ENCODE measurements at places on chromosomes 6 and 20.
A peak's percentile ranks its signal among the peaks of the same experiment; 100 is the strongest.

GRCh38 chr20:19973961-19974629 is 43.1 kb upstream of the NAA20 start:
- DNase-seq, result peak; percentile 84

DNA sequence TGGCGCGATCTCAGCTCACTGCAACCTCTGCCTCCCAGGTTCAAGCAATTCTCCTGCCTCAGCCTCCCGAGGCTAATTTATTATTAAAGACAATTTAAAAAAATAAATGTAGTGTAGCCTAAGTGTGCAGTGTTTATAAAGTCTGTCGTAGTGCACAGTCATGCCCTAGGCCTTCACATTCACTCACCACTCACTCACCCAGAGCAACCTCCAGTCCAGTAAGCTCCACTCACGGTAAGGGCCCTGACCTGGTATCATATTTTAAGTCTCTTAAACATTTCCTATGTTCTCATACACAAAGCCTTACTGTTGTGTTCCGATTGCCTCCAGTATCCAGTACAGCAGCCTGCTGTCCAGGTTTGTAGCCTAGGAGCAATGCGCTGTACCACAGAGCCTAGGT is 168.2 kb upstream of the FOXQ1 start:
- DNase-seq, result no peak

DNA sequence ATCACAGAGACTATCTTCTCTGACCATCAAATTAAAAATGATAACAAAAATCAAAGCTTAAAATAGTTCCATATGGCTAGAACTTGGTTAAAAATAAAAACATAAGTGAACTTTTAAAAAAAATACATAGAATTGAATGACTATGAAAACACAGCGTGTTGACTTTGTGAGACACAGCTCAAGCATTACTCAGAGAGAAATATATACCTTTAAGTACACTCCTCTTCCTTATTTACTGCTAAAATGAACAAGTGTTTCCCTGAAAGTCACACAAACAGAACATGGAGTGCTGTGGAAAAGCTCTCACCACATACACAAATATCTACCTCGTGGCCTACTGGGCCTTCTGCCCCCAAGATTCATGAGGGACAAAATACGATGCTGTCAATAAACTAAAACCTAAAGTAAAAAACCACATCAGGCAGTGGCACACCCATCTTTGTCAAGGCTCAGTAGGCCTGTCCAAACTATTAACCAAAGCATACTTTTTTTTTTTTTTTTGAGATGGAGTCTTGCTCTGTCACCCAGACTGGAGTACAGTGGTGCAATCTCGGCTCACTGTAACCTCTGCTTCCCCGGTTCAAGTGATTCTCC is 7.5 kb downstream of the FAXC start:
- no peak for DNase-seq

GRCh38 chr20:25272223-25273000 is 24.5 kb downstream of the PYGB start:
- DNase-seq, result no peak

GRCh38 chr20:53606364-53606985 is 12.8 kb upstream of the ZNF217 start:
- DNase-seq, result no peak

- DNase-seq, result peak; percentile 100
These were observed 229.4 kb downstream of the ALDH8A1 start for GRCh38 chr6:134720353-134721059.

DNA sequence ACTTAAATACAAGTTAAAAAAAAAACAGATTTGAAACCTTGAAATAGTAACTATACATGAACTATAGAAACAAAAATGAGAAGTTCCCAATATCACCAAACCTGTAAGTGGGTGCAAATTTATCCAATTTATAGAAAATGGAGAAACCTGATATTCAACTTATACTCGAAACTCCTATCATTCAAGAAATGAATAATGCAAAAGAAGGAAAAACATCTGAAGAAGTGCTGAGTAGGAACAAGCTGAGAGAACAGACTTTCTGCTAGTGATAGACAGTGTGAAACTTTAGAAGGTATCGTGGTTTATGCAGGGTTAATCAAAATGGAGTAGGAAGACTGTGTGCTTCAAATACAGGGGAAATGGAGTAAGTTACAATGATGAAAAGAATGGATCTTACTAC is 4.5 kb downstream of the GPR63 start:
- no peak for DNase-seq

GRCh38 chr6:45650524-45651135 is 272.9 kb upstream of the SUPT3H start:
- no peak for DNase-seq

DNA sequence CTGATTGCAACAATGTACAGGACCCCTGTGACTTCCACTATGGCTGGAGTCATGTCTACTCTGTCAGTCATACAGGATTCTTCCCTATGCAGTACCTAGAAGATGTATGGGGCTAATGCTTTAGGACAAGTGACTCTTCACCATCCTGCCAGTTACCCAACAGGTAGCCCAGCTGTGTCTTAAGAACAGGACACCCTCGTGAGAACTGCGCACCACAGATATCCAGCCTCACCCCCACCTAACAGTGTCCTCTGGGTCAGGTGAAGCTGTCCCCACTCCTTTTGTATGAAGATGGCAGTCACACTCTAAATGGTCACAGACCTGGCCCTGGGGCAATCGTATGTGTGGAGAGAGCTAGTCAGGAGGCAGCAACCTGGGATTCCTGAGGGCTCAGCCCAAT is 191.6 kb downstream of the C6orf118 start:
- no peak for DNase-seq

Data from inflammatory macrophage treated with lipopolysaccharide for 1 hour (primary cell).